Renal cortical epithelial cell (primary cell): ENCODE measurements at places on chromosomes 6 and 20. TPM values are rescaled to one million over a fixed set of nuclear protein-coding genes. Genes with fewer than 3 reads are reported as not detected.

GRCh38 chr20:33284284-33284683, 1.3 kb downstream of the BPIFB1 start:
- DNase-seq: no peak

DNA sequence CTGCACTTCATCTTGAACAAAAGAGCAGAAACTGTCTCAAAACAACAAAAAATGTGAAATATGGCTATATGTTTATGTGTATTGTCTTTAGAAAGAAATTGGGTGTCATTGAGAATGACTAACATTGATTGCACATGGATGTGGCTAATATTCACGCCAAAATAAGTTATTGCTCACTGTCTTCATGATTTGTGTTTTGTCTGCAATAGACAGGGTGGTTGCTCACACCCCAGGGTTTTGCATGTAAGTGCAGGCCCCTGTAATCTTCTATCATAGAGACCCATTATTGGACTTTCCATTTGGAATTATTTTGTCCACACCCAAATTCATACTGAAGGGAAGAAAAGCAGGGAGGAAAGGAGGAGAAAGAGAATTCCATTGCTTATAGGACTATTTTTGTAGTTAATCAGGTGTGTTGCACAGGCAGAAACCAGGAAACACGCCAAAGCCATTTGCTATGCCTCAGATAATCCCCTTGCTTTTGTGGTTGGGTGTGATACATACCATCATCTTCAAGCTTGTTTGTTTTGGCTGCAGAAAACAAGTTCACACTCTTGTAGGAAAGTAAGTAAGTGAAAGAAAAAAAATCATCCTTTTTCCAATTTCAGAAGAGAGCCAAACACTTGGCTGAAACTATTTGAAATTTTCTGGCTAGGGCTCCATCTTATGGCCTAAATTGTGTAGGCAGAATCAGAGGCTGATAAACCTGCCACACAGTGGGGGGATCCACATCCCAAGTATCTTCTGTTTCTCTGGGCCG, 214.1 kb downstream of the COL12A1 start:
- peak; percentile 53 for DNase-seq

GRCh38 chr6:157312757-157313156, 10.6 kb downstream of the TMEM242 start:
- DNase-seq: no peak

DNA sequence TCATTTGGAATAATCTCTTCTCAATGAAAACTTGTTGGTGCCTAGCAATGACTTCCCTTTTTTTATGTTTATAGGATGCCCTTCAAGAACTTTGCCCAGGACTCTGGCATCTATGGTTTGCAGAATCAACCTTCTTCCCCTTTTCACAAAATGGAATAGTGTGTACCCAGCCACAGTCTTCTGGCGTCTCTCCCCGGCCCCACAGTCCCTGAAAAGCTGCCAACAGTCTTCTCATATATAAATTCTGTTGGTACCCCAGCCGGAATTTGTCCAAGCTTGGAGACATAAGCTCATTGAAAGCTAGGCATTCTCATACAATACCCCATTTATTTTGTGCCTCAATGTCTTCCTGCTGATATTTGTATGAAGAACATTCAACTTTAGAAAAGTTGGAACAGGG, 26.4 kb upstream of the MCM3 start:
- no peak for DNase-seq

- peak; percentile 33 for DNase-seq
Observed at GRCh38 chr6:36320475-36320874, 16.2 kb downstream of the BNIP5 start.

DNA sequence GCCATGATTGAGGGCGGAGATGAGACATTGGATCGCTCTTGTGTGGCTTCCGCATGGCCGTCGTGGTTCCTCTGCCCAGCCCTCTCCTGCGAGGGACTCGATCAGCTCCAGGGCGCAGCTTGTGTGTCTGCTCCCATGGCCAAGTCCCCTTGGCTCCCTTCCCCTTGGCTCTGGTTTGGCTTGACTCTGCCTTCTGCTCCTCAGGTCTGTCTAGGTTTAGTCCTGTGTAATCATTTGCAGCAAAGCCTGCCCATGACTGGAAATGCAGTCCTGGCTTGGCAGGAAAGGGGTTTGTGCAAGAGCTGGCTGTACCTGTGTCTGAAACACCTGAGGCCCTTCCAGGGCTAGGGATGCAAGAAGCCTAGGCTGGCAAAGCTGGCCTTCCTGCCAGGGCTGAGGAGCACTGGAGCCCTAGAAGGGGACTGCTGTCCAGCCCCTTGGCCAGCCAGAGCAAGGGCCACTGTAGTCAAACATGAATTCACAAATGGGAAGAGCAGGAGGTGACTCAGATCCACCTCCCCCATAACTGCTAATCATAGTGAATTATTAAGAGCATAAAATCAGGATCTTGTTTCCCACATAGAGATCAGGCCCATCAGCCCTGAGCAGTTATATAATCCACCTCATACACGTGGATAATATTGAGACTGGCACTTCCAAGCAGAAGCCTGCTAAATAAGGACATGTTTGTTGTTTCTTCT, 196.8 kb downstream of the FARS2 start:
- peak; percentile 46 for DNase-seq

DNA sequence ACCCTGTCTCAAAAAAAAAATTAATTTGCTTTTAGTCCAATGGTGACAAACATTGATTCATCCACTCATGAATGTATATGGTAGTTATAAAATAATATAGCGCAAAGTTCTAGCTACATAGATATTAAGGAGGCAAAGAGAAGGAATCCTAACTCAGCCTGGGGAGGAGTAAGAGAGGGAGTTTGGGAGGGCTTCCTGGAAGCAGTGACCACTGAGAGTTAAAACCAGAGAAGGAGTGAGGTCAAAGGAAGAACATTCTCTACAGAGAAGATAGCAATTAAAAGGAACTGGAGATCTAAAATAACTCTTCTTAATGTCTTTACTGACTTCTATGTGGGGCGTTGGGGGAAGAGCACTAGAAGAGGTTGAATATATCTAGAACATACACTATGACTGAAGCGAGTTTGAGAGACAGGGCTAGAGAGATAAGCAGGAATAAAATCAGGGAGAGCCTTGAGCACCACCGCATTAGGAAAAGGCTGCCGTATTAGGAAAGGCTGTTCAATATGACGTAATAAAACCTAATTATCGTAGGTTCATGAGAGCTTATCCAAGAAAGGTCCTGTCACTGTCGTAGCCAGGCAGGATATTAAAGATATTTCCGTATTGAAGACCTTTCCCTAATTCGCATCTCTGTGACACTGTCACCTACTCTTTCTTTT, 81.8 kb upstream of the CNKSR3 start:
- no peak for DNase-seq

Gene C6orf15
- total RNA-seq: 1.4 TPM in 1 of 2 replicates, not detected in the other

Gene SMOC2
- 0.10 and 0.35 TPM in 2 replicates for total RNA-seq

Gene PRR18
- total RNA-seq: not detected in 2 replicates

Gene TBX18
- 2.3 and 2.4 TPM in 2 replicates for total RNA-seq
